ENCODE measurements at places on chromosomes 2 and 18. TPM values are rescaled to one million over a fixed set of nuclear protein-coding genes. Genes with fewer than 3 reads are reported as not detected.

The SULT1C4 gene
- 0.26 TPM for total RNA-seq

The LBX2 gene
- total RNA-seq = 3.0 TPM

The KCNF1 gene
- 2.6 TPM for total RNA-seq

The KRCC1 gene
- 36.7 TPM for total RNA-seq

The EPAS1 gene
- total RNA-seq = 120 TPM

The RNF138 gene
- 24.6 TPM for total RNA-seq
